Gastrocnemius medialis (tissue), 4 donors: ENCODE measurements at places on chromosomes 11 and 22.

DNA sequence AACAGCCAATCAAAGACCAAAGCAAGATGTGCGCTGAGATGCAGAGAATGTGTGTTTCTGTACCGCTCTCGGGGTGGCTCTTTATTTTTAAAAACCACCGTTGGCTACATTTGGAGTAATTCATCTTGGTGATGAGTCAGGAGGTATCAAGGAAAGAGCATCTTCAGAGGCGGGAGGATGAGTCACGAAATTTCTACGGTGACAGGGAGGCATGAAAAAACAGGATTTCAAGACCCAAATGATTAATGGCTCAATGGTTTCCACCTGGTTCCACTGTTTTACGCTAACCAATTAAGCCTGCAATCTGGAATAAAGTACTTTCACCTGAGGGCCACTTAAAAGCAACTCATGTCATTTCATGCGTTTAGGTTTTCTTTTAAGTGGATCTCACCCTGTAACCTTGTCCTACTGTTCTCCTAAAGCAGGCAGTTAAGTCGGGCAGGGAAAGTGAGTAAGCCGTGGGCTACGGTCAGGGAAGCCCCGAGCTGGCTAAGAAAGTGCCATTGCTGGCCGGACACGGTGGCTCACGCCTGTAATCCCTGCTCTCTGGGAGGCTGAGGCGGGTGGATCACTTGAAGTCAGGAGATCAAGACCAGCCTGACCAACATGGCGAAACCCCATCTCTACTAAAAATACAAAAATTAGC lies 74.6 kb downstream of the CELSR1 start:
- no peaks in the 10 kb centered on the region for H3K4me1 ChIP-seq
- DNase-seq = no peak
- H3K27me3 ChIP-seq = peaks cover 26% of the 10 kb centered on the region
- no peaks in the 10 kb centered on the region for H3K36me3 ChIP-seq
- no peak overlapping the region for H3K27ac ChIP-seq

DNA sequence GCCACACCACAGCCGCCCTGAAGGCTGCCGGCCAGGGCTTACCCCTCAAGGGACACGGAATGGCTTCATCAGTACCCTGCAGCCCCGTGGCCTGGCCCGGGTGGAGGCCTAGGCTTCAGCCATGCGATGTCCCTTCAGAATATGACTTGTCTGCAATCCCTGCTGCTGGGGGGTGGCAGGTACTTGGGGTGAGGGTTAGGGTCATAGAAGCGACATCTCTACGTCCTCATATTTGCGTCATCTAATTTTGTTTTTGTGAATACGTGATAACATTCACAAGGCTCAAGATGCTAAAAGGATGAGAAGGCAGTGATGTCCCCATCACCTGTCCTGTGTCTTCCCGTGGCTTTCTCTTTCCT lies 6.4 kb downstream of the CCND1 start:
- H3K27ac ChIP-seq = no peak overlapping the region
- H3K4me1 ChIP-seq = peaks cover 5% of the 10 kb centered on the region
- no peak for DNase-seq
- peaks cover 10% of the 10 kb centered on the region for H3K27me3 ChIP-seq
- no peak overlapping the region for H3K4me3 ChIP-seq

DNA sequence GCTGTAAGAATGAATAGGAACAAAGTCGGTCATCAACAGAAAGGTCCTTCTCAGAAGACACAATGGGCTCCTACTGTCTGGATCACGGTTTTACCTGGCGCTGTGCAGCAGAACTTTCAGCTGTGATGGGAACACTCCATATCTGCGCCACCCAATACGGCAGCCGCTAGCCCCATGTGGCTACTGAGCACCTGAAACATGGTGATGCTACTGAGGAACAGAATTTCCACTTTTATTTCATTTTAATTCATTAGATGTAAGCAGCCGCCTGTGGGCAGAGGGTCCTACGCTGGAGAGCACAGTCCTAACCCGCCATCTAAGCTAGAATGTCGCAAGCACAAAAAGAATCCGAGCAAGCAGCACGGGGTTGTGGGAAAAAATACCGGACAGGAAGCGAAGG lies 2.7 kb downstream of the SULT4A1 start:
- no peaks in the 10 kb centered on the region for H3K36me3 ChIP-seq

GRCh38 chr11:44638032-44638431 lies 72.6 kb downstream of the CD82 start:
- H3K36me3 ChIP-seq = no peaks in the 10 kb centered on the region
- H3K27me3 ChIP-seq = no peaks in the 10 kb centered on the region
- DNase-seq = no peak
- H3K27ac ChIP-seq = no peak overlapping the region
- no peak overlapping the region for H3K4me3 ChIP-seq
